ENCODE measurements at places on chromosomes 3 and 15.

DNA sequence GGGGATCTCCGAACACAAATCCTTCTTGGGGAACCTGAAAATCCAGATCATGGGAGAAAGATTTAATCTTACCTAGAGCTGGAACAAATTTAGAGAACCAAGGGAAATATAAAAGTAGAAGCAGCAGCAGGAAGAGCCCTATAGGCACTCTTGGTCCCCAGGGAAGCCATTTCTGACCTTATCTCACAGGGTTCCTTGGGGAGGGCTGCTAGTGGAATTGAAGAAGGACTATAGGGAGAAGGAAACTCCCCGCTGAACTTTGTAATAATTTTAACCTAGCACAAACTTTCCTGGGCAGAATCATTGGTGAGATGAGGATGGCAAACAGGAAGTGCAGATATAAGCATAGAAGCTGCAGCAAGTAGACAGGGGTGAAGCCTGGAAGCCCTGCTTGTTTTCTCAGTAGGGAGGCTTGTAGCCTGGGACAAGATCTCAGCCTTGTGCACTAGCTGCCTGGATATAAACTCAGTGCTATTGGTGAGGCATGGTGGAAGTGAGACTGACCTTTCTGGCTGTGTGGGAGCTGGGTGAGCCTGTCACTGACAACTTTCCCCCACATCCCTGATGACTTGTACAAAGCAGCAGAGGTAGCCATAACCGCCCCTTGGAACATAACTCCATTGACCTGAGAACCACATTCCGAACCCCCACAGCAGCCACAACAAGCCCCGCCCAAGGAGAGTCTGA, 343.0 kb upstream of the TGFBR2 start:
- DNase-seq: no peak

- no peak for DNase-seq
These were observed 182.0 kb downstream of the KLF13 start for GRCh38 chr15:31508656-31509055.

GRCh38 chr15:35944945-35945585, 399.1 kb upstream of the DPH6 start:
- no peak for DNase-seq

DNA sequence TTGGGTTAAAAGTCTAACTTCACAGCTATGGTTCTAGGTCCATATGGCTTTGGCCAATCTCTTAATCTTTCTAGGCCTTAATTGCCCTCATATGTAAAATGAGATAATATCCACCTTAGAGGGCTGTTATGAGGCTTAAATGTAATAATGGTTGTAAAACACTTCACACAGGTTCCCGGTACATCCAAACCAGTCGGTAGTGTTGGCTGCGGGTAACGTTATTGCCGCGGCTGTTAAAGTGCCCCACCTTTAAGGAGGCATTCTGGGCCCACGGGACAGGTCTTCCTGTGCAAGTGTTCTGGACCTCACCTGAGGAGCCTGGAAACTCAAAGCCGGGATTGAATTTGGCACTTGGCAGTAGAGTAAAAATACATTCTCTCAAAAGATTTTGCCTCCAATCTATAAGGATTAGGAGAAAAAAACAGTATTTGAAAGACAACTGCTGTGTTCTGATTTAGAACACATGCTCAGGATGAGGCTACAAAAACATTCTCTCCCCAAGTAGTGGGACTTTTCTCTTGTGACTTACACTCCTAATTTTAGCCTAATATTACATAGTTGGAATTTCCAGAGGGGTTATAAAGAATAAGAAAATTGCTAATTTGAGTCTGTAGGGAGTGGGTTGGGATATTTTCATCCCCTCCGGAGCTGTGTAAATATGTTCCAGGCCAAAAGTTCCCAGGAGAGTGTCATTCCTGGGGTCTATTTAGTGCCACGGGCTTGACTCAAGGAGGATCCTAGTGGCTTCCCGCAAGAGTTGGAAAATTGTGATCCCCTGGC, 44.9 kb upstream of the TSEN2 start:
- DNase-seq: no peak

- DNase-seq: no peak
These were observed 24.3 kb upstream of the GPR171 start for GRCh38 chr3:151227266-151227806.

GRCh38 chr15:84104853-84105252, 130.7 kb upstream of the GOLGA6L4 start:
- no peak for DNase-seq

- DNase-seq: no peak
These were observed 30.1 kb downstream of the PLOD2 start for GRCh38 chr3:146130881-146131371.

GRCh38 chr15:66960519-66960918, 104.9 kb upstream of the SMAD3 start:
- no peak for DNase-seq

DNA sequence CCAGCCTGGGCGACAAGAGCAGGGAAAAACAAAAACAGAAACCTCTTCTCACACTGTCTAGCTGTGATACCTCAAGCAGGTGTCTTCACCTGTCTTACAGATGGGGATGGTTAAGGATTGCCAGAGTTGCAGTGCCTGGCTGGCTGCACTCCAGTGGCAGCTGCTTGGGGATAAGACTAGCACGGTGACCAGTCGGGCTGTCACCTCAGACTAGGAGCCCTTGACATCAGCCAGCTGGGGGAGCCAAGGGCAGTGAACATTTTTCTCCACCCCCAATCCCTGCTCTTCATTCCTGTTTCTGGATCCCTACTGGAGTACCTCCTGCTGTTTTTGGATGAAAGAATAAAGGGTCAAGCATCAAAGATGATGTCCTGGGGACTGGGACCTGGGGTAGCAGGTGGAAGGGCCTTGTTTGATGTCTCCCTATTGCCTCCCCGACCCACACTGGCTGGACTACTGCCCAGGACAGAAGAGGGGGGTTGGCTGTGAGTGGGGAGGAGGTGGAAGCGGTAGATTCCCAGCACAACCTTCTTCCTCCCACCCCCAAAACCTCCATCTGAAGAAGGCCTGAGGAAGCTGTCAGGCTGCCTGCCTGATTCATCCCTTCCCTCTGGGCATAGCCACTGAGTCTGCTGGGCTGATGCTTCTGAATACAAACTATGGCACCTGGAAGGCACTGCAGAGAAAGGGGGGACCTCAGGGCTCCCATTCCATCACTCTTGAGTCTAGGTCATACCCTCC, 7.0 kb upstream of the CPNE9 start:
- no peak for DNase-seq

DNA sequence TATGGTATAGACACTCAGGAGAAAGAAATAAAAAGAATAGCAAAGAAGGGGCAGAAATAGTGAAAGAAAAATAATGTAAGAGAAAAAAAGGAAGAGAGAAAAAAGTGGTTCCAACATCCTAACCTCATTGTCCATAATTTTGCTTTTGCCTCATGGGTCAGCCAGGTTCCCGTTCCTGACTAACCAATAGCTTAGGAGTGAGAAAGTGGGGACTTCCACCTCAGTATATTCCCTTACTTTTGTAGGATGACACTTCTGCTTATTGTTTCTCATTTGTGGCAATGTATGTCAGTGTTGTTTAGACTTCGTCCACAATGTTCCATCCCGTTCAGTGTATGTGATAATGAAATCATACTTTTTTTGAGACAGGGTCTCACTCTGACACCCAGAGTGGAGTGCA, 9.3 kb upstream of the SLC12A8 start:
- no peak for DNase-seq

All from stimulated activated CD4-positive, alpha-beta T cell treated with anti-CD3 and anti-CD28 coated beads, TNF-alpha, amount 100 ng/mL, for 24 hours (primary cell).